ENCODE measurements at places on chromosomes 7 and 10. TPM values are rescaled to one million over a fixed set of nuclear protein-coding genes. Genes with fewer than 3 reads are reported as not detected.

- no peak for DNase-seq
These were observed 24.6 kb upstream of the TMEM273 start for GRCh38 chr10:49212783-49213182.

- DNase-seq: no peak
These were observed 48.1 kb downstream of the SGMS1 start for GRCh38 chr10:50575477-50576244.

DNA sequence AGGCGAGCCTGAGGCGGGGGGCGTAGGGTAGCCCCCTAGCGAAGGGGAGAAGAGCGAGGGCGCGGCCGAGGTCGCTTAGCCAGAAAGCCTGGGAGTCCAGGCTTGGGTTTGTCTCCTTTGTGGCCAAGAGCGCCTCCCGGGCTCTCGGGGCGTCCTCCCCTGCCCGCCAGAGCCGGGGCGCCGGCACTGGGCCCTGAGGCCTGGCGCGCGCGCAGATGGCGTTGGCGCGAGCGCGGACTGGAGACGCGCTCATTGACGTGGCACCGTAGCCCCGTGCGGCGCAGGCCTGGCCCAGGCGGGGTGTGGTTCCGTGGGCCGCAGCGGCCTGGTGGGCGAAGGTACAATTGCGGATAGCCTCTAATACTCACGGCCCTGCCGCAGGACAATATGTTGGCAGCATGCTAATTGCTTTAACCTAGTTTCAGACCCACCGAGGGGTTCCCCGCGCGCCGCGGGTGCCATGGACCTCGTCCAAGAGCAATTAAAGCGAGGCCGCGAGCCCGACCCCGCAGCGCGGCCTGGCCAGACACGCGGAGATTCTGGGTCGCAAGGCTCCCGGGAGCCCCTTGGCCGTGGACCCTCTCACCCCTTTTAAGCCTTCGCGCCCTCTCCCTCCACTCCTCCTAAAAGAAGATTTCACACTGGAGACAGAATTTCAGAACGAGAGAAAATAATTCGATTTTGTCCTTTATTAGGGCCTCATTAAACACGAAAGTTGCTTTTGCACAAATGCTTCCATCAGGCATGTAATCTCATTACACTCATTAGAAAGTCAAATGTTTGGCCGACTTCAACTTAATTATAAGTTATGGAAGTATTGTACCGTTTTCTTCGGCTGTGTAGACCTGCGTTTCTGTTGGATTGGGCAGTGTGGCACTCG, 3.1 kb downstream of the PTF1A start:
- no peak for DNase-seq

GRCh38 chr10:85620807-85621206, 745.8 kb downstream of the GRID1 start:
- no peak for DNase-seq

GRCh38 chr10:112962343-112962742, 12.3 kb downstream of the TCF7L2 start:
- no peak for DNase-seq

DNA sequence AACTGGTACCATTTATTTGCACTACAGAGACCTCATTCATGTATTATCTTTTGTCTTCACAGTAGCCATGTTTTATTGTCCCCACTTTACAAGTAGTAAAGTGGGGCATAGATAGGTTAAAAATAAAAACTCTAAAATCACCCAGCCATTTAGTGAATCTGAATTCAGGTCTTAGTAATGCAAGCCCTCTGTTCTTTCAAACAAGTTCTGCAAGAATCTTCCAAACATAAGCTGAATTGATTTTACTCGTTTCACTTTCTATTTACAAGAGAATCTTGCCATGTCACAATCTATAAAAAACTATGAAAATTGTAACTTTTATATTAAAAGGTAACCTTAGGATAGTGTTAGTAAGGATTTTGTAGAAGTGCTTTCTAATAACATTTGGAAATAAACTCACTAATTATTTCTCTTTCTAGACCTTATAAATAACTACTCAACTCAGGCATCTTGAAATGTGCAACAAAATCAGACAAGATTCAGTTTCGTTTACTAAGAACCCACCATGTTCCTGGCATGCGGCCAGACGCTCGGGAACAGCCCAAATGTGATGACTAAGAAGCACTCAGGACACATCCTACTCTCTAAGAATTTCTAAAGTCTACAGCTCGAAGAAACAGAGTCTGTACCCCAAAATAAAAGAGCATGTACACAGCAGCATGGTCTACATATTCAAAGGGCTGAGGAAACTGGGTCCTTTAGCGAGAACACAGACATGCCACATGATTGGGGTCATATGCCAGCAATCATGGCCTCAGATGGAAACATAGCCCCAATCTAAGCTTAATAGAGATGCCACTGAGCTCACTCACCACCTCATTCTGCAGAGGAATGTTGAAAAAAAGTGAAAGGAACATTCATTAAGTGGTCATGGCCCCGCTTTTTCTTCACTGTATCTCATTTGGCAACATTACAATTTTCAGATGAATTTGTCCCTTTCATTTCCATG, 167.6 kb downstream of the AMPH start:
- peak; percentile 63 for DNase-seq

DNA sequence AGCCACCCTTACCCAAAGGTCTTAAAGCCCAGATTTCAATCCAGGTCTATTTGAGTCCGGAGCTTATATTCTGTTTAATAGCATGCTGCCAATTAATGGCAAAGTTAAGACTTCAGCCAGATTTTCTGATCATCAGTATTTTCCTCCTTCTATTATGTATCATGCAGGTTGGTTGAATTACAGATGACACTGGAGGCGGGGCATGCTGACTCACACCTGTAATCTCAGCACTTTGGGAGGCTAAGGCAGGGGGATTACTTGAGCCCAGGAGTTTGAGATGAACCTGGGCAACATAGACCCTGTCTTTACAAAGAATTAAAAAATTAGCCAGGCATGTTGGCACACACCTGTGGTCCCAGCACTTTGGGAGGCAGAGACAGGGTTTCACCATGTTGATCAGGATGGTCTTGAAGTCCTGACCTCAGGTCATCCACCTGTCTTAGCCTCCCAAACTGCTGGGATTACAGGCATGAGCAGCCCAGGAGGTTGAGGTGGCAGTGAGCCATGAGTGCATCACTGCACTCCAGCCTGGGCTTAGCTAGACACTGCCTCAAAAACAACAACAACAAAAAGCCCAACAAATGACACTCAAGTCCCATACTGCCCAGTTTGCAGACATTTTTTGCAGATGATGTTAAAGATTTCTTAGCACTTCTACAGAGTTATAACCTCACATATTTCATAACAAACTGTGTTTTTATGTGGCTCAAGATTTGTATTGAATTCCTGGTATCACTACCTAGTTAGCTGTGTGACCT, 62.5 kb downstream of the MCU start:
- DNase-seq: no peak

DNA sequence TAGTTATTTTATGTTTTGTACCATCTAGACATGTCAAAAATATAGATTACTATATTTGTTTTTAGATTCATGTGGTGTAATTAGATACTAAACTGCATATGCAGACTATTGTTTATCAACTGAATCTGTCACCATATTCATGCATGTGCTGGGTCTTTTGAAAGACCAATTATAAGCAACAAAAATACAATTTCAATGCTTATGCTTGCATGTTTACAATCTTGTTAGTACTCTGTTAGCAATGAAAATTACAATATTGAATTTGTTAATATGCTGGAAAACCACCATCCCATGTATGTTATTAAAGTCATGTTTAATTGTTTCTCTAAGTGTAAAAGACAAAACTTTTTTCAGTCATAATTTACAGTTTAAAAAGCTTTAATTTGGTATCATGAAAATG, 140.9 kb downstream of the HGF start:
- no peak for DNase-seq

DNA sequence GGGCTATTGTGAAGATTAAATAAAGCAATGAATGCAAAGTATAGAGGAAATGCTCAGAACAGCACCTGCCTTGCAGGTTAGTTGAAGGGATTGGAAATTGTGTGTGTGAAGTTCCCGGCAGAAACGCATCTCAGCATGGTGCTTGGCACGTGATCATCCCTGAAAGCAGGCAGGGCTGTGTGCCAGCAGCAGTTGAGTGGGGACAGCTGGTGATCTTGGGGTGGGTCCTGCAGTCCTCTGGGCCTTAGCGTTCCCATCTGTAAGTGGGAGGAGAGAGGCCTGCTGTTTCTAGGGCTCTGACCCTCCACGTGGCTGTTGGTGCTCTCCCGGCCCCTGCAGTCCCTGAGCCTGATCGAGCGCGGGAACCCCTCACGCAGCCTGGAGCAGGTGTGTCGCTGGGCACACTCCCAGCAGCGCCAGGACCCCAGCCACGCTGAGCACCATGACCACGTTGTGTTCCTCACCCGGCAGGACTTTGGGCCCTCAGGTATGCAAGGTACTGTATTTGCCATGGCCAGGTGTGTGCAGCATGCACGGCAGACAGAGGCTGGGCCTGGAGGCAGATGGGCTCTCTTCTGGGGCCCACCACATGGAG, 55.3 kb downstream of the TBATA start:
- DNase-seq: no peak

DNA sequence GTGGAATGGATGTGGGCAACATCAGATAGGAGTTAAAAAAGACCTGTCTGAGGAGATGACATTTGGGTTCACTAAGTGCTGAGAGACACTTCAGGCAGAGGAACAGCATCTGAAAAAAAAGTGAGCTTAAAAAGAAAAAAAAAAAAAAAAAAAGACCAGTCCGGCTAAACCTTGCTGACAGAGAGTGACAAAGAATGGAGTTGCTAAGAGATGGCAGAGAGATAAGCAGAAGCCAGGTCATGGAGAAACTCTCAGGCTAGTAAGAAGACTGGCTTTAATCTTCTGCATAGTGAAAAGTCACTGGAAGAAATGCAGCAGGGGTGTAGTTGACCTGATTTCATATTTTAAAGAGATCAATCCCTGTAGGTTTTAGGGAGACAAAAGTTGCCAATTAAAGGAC, 711.1 kb upstream of the SEMA3D start:
- DNase-seq: no peak

DNA sequence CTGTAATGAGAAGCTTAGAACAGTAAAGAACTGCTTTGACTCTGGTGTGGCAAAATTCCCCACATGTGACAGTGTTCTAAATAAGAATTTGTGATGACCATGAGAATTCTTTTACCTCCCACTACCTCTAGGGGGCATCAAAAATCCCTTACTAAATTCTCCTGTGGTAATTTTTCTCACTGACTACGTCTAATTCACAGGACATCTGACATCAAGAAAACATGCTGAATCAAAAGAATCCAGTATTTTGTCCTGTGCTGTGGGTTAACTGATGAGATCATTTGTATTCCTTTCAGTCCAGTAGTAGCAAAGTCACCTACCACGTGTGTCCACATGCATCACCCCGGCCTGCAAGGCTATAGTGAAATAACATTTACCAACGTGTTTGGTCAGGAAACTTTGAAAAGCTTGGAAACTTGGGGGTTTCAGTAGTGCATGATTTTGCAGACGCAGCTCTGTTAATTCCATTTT, 103.8 kb downstream of the ATE1 start:
- no peak for DNase-seq

DNA sequence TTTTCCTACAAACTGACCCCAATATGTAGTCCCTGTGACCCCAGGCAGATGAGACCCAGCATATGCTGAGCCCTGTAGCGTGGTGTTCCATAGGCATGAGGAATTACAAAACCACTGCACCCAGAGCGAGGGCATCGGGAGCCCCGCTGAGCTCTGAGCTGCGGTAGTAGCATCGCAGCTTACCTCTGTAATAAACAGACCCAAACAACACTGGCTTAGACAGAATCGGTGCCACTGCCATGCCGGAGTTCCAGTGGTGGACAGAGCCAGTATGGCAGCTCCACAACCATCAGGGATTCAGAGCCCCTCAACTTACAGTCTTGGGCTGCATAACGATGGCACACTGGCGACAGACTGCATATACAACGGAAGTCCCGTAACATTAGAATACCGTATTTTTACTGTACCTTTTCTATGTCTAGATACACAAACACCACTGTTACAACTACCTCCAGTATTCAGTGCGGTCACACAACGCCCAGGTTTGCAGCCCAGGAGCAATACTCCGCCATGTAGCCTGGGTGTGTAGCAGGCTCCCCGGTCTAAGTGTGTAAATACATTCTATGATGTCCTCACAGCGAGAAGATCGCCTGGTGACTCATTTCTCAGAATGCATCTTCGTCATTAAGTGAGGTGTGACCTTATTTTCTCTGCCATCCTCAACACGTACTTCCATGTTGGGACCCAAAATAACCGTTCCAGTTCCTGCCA, 68.8 kb downstream of the PROSER2 start:
- no peak for DNase-seq

DNA sequence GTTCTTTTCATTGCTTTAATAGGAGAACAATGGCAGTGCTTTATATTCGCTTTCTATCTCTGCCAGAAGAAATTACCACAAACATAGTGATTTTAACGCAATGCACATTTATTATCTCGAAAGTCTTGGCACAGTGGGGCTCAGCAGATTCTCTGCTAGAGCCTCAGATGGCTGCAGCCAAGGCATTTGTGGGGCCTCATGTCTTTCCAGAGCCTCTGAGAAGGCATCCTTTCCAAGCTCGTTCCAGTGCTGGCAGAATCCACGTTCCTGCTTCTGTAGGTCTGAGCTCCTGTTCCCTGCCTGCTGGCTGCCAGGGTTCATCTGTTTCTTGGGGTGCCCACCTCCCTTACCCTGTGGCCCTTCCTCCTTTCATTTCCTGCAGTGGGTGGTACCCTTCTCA, 60.2 kb downstream of the LRRC18 start:
- no peak for DNase-seq

DNA sequence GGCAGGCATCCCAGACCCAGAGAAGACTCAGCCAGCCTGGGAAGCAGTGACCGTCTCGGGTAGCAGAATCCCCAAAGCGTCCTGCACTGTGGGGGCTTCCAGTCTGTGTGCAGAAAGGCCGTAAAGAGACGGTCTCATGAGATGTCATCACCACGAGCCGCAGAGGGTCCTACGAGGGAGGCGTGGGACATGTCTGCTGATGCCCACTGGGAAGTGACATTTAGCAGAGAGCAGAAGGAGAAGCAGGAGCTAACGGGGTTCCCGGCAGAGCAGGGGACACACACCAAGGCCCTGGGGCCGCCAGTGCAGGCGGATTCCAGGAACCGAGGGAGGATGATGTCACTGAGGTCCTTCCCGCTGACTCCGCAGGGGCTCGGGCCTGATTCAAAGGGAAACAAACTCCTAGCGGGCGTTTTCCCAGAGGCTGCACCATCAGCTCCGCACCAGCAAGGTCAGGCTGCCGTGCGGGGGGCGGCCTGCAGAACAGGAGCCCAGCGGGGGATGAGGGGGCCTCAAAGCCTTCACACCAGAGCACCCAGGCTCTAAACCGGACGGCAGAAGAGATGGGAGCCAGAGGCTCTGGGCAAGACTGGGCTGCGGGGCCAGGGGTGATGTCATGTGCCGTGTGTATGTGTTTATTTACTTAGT, 85.4 kb upstream of the PDGFA start:
- DNase-seq: no peak

DNA sequence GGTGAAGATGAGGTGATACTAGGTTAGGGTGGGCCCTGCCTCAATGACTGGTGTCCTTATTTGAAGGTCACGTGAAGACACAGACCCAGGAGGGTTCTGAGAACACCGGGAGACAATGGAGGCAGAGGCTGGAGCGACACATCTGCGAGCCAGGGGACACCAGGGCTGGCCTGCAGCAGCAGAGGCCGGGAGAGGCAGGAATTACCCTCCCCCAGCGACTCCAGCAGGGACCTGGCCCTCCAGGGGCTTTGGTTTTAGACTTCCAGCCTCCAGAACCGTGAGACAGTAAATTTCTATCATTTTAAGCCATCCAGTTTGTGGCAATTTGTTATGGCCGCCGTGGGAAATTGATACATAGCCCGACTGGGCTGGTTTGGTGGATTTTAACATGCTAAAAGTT, 152.2 kb downstream of the DNAJB6 start:
- DNase-seq: no peak

BPGM gene
- 10.1 TPM for total RNA-seq

ABI1 gene
- 33.8 TPM for total RNA-seq

BCCIP gene
- total RNA-seq: 77.4 TPM

AKR1C4 gene
- total RNA-seq: not detected

C7orf33 gene
- not detected for total RNA-seq

CASD1 gene
- 12.0 TPM for total RNA-seq

GBX1 gene
- not detected for total RNA-seq
